CD14-positive monocyte (primary cell): ENCODE measurements at places on chromosomes 5 and 9. TPM values are rescaled to one million over a fixed set of nuclear protein-coding genes. Genes with fewer than 3 reads are reported as not detected.

DNA sequence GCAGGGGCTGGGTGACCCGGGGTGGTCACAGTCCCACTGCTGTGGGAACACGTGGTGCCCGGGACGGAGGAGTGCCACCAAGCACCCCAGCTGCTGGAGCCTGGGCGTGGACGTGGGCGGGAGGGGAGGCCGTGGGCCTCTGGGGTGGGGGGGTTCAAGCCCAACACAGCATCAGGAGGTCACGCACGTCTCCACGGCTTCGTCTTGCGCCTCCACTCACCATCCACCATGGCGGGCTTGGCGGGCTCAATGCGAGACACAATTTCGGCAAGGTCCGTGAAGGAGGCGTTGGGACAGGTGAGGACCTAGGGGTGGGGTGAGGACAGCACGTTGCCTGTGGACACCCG is 2.2 kb upstream of the NSMF start:
- no peak for DNase-seq
- H3K27ac ChIP-seq, result no peak overlapping the region
- peaks cover 3% of the 10 kb centered on the region for H3K36me3 ChIP-seq
- H3K4me3 ChIP-seq, result no peak overlapping the region
- H3K4me1 ChIP-seq, result peaks cover 33% of the 10 kb centered on the region
- no peaks in the 10 kb centered on the region for H3K27me3 ChIP-seq

DNA sequence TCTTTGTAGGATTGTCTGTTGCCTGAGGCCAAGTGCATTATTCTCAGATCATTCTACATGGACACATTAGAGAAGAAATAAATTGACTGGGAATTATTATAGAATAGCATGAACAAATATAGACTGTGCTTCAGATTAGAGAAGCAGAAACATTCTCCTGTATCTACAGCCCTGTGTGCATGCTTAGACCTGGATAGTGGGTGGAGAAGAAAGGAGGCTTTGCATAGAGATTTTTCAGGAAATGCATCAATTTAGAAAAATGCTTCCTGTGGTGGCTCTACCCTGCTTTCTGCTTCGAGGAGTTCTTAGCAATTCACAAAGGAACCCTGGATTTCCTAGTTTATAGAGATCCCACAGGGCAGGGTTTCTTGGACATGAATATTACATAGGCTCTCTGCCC is 66.7 kb downstream of the IRX1 start:
- H3K36me3 ChIP-seq, result no peaks in the 10 kb centered on the region
- H3K27me3 ChIP-seq, result no peaks in the 10 kb centered on the region
- H3K4me3 ChIP-seq, result no peak overlapping the region
- H3K27ac ChIP-seq, result no peak overlapping the region
- DNase-seq, result no peak
- no peaks in the 10 kb centered on the region for H3K4me1 ChIP-seq

ZDHHC11 gene
- not detected for polyA plus RNA-seq

SYK gene
- polyA plus RNA-seq, result 186 TPM

- H3K27ac ChIP-seq, result no peak overlapping the region
- DNase-seq, result no peak
- no peaks in the 10 kb centered on the region for H3K27me3 ChIP-seq
- no peaks in the 10 kb centered on the region for H3K4me1 ChIP-seq
These were observed 44.0 kb downstream of the TMOD1 start for GRCh38 chr9:97545486-97545885.

CDC25C gene
- polyA plus RNA-seq, result not detected in 2 replicates

MCTP1 gene
- polyA plus RNA-seq, result 55.5 TPM

- DNase-seq, result no peak
- H3K4me1 ChIP-seq, result no peaks in the 10 kb centered on the region
- H3K36me3 ChIP-seq, result no peaks in the 10 kb centered on the region
- no peaks in the 10 kb centered on the region for H3K27me3 ChIP-seq
These were observed 603.7 kb downstream of the BNC2 start for GRCh38 chr9:16266648-16267276.

GRCh38 chr9:71638627-71639026 is 129.7 kb downstream of the CEMIP2 start:
- no peak overlapping the region for H3K27ac ChIP-seq
- peak overlapping the region; percentile 15 for H3K4me3 ChIP-seq
- no peaks in the 10 kb centered on the region for H3K36me3 ChIP-seq
- no peaks in the 10 kb centered on the region for H3K27me3 ChIP-seq
- peak; percentile 70 for DNase-seq
- peaks cover 51% of the 10 kb centered on the region for H3K4me1 ChIP-seq

RASGEF1C gene
- polyA plus RNA-seq, result not detected
